ENCODE measurements at places on chromosomes 7 and 10.
A peak's percentile ranks its signal among the peaks of the same experiment; 100 is the strongest.

- DNase-seq, result no peak
Measured at GRCh38 chr7:44846816-44847508, 925 bp downstream of the H2AZ2 start.

- no peak for DNase-seq
Measured at GRCh38 chr10:68271196-68271882, 39.4 kb upstream of the ATOH7 start.

DNA sequence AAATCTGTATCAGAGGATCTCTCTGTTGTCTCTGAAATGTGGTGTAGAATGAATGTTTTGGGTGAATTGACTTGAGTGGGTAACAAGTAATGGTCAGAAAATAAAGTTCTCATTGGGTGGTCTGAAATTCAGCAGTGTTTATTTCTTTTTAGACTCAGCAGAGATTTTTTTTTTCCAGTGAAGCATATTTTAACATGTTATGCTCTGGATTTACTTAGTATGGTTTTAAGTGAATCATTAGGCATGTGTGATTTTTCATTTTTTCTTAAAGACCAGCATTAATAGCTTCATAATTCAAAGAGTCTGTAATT lies 63.5 kb downstream of the REEP3 start:
- no peak for DNase-seq

DNA sequence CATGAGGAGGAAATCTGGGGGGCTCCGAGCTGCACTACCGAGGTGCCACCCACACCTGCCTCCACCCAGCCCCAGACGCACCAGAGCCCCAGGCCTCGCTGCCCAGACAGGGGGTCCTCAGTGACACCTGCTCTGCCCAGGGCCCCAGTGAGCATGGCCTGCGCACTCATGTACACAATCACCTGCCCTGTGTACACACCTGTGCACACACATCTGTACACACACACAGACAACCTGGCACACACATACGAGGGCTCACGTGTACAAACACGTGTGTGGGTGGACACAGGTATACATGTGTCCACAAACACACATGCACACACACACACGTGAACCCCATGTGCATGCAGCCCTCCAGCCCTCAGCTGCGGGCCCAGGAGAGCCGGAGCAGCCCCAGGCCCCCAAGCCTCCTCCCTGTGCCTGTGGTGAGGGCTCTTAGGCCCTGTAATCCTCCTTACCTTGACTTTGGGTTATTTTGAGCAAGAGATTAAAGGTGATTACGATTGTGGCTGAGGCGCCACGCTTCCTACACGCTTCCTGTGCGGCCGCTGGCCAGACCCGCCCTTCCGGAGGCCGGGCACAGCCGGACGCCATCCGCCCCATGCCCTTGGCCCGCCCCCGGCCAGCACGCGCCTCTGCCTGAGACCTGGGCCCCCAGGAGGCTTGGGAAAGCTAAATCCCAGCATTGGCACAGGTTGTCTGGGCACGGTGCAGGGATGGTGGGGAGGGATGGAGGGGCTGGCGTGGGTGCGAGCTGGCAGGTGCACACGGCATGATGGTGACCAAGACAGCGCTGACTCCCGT lies 71.9 kb downstream of the ELFN1 start:
- DNase-seq, result no peak

DNA sequence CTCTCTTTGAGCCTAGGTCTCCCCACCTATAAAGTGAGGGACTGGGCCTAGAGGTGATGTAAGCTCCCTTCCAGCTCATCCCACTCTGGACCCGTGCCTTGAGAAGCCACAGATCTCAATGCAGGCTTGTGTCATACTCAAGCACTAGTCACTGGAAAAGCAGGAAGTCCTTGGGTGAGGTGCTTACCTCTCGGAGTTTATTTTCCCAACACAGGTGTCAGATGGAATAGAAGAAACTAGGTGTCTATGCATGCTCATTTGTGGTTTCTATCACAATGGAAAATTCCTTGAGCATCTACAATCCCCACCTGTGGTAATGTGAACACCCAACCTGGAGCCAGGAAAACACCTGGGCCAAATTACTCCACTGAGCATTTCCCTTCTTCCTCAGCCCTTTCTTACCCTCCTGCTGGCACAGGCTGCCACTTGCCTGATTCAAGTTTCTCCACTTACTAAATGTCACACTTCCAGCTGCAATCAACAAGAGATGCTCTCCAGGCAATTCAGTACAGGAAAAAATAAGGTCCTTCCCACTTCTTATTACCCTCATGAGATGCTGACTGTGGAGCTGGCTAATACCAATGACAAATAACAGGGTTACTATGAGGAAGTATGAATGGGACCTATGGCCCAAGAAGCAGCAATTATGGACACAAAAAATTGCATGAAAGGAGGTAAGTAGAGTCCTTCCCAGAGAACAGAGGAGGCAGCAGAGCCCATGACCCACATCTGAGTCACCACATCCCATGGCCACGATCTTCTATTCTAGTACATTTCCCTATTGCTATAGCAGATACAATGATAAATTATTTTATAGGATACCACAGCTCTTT lies 13.1 kb downstream of the LSM5 start:
- DNase-seq, result no peak

- no peak for DNase-seq
Measured at GRCh38 chr7:139744768-139745677, 32.8 kb downstream of the HIPK2 start.

DNA sequence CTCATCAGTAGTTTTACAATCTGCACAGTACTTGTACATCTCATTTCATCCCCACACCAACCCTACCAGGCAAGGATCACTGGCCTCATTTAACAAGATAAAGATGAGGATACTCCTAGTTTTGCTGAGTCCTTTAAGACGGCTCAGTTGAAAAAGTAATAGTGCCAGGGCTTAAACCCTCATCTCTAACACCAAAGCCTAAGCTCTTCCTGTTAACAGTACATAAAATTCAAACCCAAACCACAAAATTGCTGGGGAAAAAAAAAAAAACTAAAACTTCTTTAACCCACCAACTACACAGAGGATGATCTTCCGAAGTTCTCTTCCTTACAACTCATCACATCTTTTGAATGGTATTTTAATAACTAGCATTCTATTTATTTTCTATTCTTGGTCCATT lies 1.3 kb downstream of the SAR1A start:
- DNase-seq, result no peak

DNA sequence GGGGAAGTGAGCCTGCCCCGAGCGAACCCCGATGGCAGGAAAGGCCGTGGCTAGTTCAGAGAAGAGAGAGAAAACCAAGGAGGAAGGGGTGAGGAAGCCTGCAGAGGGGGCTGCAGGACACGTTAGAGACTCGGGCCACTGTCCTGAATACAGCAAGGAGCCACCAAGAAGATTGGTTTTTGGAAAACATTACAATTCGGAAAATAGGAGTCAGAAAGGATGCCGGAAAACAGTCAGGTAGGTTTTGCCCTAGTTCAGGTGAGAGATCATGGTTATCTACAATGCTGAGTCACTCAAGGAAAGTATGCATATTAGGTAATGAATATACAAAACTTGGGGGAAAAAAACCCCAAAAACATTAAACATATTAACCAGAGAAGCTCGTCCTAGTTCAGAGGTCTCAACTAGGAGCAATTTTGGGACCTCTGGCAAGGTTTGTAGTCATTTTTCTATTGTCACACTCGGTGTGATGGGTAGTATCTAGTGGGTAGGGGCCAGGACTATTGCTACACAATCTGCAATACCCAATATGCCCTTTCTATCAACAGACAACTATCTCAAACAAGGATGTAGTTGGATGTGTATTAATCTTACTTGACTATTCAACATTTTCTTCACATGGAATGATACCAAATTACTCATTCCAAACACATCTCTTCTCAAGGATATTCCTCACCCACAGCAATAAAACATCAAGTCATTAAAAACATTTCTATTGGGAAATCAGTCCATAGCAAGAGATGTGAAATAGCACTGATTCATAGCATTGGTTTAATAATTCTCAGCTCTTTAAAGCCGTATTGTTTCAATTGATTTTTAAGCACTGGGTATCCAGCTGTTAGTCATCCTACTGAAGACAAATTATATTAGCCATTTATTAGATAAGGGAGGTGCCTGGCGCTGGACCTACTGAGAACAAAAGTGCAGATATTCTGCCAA lies 74.4 kb upstream of the RSU1 start:
- DNase-seq, result peak; percentile 58

- no peak for DNase-seq
Measured at GRCh38 chr10:35092851-35093250, 2.7 kb upstream of the CUL2 start.

DNA sequence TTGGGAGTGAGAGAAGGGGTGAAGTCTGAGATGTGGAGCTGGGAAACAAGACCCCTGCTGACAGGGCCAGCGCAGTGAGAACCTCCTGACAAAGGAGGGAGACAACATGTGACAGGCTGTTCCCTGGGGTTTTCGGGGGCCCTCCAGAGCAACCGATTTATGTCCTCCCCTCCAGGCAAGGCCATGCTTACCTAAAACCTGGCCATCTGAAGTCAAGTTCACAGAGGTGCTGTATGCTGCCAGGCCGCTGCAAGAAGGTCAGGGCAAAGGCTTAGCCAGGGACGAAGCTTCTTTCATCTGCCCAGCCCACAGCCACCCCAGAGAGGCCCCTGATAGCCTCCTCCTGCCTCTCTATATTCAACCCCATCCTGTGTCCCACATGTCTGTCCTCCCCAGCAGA lies 20.6 kb downstream of the NPC1L1 start:
- no peak for DNase-seq

- DNase-seq, result no peak
Measured at GRCh38 chr7:85074016-85074415, 112.8 kb downstream of the SEMA3D start.

DNA sequence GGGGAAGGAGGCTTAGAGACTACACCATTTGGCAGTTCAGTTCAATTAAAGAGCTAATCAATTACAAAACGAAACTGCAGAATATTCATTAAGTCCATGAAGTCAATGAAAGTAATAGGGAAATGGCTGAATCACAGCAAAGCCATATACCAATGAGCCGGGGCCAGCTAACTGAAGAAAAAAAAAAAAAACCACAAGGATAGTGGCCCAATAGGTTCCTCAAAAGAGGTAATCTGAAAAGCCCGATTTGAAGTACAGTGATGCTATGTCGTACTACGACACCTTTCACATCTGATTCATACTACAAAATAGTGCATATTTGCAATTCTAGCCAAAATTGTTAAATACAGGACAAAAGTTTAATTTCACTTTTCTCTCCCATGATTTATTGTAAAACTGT lies 2.5 kb downstream of the ARHGAP12 start:
- no peak for DNase-seq

GRCh38 chr10:324593-324992 lies 189.3 kb downstream of the ZMYND11 start:
- DNase-seq, result peak; percentile 27

DNA sequence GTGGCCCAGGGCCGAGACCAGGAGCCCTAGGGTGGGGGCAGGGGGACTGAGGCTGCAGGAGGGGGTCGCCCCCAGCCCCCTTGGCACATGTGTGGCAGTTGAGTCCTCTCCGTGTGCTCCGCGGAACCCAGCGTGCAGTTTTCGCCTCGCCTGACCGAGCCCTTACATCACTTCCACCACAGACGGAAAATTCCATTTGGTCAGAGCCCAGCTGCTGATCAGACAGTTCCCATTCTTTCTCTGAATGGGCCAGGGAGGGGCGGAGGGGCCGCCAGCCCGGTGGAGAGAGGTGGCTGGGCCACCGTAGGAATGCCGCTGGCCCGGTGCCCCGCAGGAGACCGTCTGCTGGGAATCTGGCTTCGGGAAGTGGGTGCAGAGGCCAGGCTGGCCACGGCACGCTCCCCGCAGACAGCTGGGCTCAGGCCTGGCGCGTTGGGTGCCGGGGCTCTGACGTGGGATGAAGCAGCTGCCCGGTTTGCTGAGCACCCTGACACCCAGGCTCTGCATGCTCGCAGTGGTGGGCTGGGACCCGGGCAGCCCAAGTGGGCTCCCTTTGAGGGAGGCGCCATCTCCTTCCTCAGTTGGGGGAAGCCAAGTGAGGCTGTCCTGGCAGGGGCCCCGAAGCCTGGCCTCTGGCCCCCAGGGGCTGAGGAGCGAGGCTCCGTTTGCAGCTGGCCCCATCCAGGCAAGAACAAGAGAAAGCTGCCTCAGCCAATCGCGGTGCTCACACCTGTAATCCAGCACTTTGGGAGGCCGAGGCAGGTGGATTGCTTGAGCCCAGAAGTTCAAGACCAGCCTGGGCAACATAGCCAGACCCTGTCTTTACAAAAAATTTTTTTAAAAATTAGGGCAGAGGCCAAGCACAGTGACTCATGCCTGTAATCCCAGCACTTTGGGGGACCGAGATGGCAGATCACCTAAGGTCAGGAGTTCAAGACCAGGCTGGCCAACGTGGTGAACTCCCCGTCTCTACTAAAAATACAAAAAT lies 9.9 kb downstream of the TTYH3 start:
- no peak for DNase-seq

- DNase-seq, result no peak
Measured at GRCh38 chr10:99124376-99124775, 111.3 kb downstream of the HPSE2 start.

DNA sequence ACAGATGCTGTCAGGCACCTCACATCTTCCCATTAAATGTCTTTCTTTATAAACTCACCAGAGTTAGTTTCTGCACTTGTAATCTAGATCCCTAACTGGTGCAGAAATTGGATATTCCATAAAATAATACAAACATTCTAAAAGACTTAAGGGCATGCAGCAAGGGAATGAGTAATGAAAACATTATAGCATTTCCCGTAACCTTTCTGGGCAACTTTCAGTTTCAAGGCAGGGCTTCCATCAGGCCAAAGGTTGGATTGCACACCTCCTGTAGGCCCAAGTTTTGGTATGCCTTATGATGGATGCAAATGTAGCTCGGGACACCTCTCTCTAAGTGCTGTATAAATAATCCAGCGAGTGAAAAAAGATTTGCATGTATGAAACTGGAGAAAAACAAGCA lies 129.9 kb upstream of the LYZL2 start:
- DNase-seq, result no peak

DNA sequence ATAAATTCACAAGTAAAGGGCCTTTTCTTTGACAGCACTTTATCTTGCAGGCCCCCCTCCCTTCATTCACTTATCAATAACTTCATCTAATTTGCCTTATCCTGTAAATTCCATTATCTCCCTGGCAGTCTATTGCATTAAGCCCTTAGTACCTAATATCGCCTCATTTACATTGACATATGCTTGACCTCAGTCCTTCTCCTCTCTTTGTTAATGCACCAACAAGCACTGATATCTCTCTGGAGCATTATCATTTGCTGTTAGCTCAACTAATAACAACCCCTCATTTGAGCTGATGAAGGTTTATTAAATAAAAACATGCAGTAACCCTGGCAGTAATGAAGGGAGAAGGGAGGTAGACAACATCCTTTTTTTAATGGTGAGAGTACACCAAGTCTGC lies 46.8 kb downstream of the EXOC4 start:
- no peak for DNase-seq

DNA sequence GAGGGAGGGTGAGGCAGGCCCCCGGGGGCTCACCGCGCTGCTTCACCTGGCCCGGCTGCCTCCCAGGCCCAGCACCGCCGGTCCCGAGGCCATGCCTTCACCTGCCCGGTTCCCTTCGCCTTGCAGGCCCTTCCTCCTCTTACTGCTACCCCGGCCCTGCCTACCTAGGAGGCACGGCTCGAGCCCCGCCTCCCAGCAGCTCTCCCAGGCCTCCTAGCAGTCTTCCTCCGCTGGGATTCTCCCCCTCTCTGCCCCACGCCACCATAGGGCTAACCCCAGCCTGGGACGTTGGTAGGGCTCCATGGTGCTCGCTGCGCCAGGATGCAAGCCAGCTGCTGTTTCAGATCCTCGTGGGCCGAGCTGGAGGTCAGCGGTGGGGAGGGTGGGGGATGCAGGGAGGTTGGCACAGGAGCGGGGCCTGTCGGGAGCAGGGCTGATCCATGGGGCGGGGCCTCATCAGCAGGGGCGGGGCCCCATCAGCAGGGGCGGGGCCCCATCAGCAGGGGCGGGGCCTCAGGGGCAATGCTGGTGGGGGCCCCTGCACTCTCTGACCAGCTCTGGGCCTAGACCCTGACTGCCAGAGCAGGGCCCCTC lies 63.3 kb downstream of the RASGEF1A start:
- DNase-seq, result peak; percentile 26

GRCh38 chr7:104980841-104981671 lies 32.9 kb upstream of the KMT2E start:
- DNase-seq, result no peak

Data from activated naive CD4-positive, alpha-beta T cell treated with Interleukin-2 at 50 U/mL for 16 hours (primary cell).